ENCODE measurements at places on chromosomes 7 and 10.

DNA sequence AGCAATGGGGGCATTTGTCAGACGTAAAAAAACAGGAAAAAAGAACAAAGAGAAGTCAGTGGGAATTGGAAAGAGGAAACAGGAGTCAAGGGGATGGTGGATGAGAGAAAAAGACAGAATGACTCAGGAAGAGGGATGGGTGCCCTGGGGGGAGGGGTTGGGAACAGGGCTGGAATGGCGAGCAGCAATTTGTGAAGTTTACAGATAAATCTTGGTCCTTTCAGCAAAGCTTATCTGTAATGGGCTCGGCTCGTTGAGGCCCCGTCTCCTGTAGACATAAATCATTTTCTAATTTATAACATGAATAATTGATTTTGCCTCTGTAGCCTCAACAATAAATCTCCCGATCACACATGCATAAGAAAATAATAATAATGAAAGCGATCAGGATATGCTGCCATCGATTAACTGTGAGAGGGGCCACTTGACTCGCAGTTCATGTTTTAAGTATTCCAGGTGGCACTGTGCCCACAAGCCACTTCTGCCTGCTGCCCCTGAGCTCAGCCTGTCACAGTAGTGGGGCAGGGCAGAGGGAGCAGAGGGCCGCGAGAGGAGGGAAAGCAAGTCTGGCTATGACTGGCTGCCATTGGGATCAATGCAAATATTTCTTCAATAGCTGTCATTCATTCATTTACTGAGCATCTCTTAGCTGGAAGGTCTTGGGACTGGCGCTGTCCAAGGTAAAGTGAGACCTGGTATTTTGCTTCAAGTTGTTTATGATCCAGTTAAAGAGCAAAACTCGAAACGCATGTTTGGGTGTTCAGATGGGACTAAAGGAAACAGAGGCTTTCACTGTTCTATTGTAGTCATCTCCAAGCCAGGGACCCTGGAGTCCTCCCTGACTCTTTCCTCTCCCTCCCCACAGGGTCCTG is 47.4 kb upstream of the R3HCC1L start:
- no peak for DNase-seq

DNA sequence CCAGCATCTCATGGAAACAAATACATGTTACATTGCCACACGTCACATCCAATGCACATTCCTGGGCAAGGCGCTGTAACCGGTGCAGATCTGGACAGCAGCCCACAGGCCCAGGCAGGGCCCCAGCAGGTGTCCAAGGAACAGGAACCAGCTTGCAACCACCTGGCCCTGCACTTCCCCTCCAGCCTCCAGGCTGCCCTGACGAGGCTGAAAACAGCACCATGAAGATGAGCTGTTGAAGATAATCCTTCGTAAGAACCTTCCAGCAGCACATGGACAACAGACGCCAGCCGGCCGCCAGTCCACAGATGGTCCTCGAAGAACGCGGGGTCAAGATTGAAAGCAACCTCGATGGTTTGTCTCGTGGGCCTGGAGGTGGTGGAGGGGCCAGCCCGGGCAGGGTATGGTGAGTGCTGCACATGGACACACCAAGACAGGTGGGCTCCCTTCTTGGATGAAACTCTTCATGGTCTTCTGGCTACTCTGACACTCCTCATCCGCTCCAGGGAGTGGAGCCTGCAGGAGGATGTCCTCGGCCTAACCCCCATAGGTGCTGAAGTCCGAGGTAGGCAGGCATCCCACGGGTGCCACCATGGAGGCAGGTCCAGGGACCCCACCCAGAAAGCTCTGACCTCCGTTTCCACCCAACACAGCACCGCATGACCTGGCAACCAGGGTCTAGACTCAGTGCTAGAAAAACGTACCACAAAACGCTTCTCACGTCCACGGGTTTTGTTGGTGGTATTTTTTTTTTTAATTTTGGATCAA is 22.9 kb downstream of the PDGFA start:
- DNase-seq = no peak

- DNase-seq = peak; percentile 25
Measured at GRCh38 chr10:4588824-4589223, 237.2 kb upstream of the AKR1E2 start.

DNA sequence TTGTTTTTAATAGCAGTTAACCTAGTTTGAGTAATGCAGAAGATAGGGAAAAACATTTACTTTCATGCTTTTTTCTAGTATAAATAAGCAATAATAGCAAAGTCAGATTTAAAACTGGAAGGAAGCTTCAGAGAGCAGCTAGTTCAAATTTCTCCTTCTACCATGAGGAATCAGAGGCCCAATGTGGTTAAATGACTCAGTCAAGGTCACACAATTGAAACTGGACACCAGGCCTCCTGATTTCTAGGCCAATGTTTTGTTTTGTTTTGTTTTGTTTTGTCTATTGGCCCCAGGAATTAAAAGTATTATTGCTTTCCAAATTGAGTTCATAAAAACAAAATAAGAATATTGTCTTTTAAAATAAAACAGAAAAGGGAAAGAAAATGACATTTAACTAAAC is 122.3 kb downstream of the TRIL start:
- peak; percentile 33 for DNase-seq

- DNase-seq = no peak
Measured at GRCh38 chr10:94027197-94027596, 33.5 kb downstream of the PLCE1 start.

DNA sequence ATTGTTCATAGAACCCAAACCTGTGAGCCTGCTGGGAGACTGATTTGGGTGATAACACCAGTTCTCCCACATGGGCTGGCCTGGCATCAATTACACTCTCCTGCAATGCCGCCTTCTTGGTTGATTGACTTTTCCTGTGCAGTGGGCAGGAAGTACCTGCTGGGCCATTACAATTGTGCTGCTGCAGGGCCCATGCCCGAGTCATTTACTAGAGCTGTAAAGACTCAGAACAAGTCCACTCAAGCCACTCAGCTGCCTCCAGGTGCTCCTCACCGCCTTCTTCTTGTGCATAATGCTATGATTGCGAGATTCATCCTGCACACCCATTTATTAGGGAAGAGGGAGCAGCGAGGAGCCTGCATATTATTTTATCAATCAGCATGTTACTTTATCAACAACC is 264.0 kb downstream of the TCERG1L start:
- DNase-seq = no peak

DNA sequence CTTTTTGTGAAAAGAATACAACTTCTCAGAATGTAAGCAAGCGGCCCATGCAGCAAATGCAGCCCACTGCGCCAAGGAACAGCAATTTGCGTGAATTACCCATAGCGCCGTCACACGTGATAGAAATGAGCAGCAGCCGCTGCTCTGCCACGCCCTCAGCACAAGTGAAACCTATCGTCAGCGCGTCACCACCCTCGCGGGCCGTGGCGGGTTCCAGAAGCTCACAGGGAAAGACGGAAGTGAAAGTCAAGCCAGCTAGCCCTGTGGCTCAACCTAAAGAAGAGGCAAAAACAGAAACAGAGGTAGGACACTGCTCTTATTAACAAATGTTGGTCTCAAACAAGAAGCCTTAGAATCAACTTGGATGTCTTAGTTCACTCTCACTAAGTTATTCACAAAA is 70.5 kb downstream of the SHH start:
- no peak for DNase-seq

- no peak for DNase-seq
Measured at GRCh38 chr7:131002600-131002999, 268.6 kb upstream of the KLF14 start.

GRCh38 chr10:16787361-16787791 is 29.8 kb downstream of the RSU1 start:
- no peak for DNase-seq

- DNase-seq = no peak
Measured at GRCh38 chr10:79427965-79428364, 17.5 kb downstream of the ZCCHC24 start.

- peak; percentile 64 for DNase-seq
Measured at GRCh38 chr10:89351412-89351779, 23.6 kb downstream of the IFIT3 start.

GRCh38 chr7:127950233-127950935 is 80.9 kb downstream of the LRRC4 start:
- DNase-seq = no peak

DNA sequence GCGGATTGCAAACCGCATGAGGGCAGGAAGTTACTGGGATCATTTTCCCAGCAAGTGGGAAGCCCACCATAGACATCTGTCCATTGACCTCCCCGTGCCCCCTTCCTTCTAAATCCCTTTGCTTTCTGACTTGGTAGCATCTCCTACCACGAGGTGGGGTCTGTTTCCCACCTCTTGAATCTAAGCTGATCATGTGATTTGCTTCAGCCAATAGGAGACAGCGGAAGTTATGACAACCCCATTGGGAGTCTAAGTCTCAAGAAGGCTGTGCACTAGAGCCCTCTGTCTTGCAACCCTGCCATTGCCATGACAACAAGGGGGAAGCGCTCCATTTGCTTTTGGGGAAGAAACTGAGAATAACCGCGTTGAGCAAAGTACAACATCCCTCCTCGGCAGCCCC is 39.2 kb upstream of the CARD11 start:
- no peak for DNase-seq

GRCh38 chr7:112084520-112084971 is 121.7 kb downstream of the DOCK4 start:
- DNase-seq = no peak

GRCh38 chr7:106015381-106016218 is 52.5 kb downstream of the CDHR3 start:
- peak; percentile 4 for DNase-seq

DNA sequence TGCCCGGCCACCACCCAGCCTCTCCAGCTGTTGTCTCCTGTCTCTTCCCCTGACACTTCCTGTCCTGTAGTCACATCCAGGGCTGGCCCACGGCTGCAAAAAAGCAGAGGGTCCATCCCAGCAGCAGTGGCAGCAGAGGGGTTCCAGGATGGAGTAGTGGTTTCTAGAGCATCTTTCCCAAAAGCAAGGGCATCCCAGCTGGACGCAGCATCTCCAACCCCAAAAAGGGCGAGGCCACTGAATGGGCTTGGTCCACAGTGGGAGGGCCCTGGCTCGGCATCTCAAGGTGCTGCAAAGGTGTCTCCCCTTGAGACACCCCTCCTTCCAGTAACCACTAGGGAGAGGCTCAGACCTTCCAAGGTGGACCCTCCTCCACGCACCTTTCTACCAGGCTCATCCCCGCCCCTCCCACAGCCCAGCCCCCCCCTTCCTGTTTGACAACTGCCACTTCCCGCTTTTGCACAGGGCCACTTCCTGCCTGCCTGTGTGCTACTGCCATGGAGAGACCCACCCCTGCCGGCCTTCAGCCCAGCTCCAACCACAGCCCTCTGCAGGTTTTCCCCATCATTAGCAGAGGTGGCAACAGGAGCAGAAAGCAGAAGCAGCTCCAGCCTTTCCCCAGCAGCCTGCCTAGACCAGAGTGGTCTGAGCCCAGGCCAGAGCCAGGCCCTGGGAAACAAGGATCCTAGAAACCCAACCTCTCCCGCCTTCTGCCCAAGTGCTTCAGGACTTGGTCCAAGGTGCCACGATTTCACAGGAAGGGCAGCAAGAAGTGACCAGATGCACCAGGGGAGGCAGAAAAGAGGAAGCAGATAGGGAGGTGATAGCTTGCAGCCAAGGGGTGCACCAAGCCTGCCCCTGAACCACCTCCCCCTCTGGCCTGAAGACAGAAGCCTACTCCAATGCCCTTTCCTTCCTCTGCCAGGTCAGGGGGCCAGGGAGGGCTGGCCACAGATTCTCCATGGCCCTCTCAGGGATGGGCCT is 8.6 kb downstream of the CAMK2G start:
- no peak for DNase-seq

DNA sequence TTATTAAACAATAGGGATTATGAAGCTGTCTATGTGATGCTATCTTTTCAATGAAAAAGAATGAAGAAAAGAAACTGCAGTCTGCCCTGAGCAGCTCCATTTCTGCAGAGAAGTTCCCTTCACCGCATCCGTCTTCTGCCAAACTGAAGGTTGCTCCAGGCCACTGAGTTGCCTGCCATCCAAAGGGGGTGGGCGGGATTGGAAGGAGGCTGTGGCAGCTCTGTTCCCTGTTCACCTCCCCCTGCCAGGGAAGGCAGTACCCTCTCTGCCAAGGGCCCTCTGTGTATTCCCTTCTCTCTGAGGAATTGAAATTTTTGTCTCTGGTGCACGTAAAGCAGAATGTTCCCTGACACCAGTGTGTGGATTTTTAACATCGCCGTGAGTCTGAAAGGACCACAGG is 243.1 kb upstream of the GHITM start:
- DNase-seq = no peak

GRCh38 chr10:63722537-63722936 is 201.3 kb downstream of the REEP3 start:
- peak; percentile 30 for DNase-seq

GRCh38 chr7:139105484-139105883 is 4.0 kb downstream of the ZC3HAV1 start:
- DNase-seq = no peak

GRCh38 chr10:70038923-70039322 is 13.7 kb upstream of the MACROH2A2 start:
- no peak for DNase-seq

DNA sequence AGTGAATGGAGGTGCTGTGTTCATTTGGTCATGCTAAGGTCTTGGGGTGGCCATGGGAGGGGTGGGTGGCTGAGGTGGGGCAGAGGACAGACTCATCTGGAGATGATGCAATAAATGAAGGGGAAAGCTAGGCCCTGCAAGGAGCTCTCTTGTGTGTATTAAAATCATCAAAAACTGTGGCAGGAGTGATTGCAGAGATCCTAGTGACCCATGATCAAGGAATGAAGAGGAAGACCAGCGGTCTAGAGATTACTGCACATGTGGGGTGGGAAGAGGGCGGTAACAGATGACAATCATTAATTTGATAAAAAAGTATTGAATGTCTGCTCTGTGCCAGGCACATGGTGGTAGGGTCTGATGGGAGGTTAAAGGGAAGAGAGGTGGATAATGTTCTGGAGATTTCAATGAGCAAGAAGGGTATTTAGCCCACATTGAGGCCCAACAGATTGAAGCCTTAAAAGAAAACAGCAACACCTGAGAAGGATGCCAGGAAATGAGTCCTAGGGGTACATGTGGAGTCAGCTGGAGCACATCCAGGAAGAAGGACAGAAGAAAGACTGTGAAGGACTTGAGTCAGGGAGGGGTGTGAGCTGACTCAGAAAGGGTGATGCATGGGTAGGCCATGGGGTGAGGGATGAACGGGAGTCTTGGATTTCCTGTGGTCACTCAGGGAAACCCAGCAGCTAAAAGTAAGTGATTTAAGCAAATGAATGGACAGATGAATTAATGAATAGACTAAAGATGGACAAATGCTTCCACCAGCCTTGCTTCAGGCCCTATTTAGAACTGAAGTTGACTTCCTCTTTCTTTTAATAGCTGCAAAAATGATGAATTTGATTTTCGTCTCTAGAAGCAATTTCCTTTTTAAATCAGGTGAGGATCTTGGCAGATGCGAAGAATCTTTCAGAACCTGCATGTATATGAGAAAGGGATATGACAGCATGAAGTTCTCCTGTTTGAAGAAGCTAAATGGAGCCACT is 83.1 kb upstream of the IGFBP3 start:
- peak; percentile 99 for DNase-seq

GRCh38 chr7:98216941-98217622 is 5.8 kb downstream of the BHLHA15 start:
- no peak for DNase-seq

DNA sequence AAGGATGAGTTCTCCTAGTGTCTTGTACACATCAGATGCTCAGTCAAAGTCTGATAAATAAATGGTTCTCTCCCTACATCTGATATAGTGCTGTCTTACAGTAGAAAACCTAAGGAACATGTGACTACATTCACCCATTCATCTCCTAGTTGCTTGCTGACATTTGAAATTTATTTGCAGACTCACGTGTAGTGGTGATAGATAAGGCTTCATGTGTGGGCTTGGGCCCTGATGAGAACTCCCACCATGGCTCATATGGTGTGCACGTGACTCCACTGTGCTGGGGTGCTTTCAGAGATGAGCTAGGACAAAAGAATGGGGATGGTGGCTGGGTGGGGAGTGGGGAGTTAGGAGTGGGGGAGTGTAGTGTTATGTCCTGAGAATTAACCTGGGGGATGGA is 287.3 kb downstream of the RPS24 start:
- no peak for DNase-seq
